ENCODE measurements at places on chromosomes 2 and 18.

GRCh38 chr2:166934817-166935216 lies 46.5 kb downstream of the XIRP2 start:
- DNase-seq, result no peak

- DNase-seq, result no peak
Measured at GRCh38 chr2:218226903-218227302, 9.9 kb downstream of the ARPC2 start.

- no peak for DNase-seq
Measured at GRCh38 chr18:68721681-68722583, 7.0 kb upstream of the TMX3 start.

GRCh38 chr2:181461056-181461997 lies 4.1 kb downstream of the ITGA4 start:
- no peak for DNase-seq

DNA sequence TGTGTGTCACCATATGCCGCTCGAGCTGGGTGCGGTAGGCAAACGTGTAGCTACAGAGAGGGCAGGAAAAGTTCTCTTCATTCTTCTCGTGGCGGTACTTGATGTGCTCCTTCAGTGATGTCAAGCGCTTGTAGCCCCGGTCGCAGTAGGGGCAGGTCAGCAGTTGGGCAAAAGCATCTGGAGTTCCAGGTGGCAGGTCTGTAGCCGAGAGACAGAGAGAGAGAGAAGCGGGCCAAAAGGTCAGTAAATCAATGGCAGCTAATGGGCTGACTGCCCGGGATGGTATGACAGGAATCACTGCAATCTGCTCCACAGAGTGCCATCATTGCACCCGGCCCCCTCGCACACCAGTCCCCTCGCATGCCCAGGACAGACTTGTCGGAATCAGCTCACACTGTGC lies 116.0 kb downstream of the ZEB2 start:
- no peak for DNase-seq

DNA sequence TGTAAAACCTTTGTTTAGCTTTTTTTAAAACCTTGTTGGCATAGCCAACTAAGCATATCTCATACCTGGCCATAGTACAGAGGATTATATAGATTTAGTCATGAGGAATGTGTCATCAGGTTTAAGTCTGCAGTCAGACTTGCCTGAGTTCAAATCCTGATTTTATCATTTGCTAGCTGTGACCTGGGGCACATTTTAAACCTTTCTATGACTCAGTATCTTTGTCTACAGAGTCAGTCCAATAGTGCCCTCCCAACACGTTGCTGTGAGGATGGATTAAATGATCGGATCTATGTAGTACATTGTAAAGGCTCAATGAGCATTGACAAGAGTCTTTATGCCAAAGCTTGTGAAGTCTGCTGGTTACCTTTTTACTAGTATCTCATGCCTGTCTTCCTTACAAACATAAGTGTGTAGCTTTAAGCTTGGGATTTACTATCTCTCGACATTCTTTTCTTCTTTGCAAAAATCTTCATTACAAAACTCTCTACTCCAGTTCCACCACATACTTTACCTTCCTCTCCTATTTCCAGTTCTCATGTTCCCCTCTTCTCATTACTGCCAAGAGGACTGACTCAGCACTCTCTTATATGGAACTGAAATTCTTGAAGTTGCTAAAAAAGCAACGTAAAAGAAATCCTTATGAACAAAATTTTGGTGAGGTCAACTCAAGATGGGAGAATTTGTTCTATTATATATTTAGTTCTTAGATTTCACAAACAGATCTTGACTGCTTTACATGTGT lies 68.1 kb upstream of the RBMS1 start:
- no peak for DNase-seq

DNA sequence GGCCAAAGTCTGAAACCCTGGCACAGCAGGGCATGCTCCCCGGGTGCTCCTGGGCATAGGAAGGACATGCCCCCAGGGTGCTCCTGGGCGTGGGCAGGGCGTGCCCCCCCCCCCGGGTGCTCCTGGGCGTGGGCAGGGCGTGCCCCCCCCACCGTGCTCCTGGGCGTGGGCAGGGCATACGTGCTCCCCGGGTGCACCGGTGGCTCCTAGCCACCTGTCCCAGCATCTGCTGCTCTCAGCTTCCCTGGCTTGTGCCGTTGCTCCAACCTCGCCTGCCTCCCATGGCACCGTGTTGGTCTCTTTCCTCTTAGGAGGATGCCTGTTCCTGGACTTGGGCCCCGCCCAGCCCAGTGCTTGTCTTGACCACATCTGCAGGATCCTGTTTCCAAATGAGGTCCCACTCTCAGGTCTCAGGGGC lies 95.6 kb upstream of the CTDP1 start:
- DNase-seq, result no peak

GRCh38 chr2:41828052-41828643 lies 219.7 kb upstream of the PKDCC start:
- DNase-seq, result no peak

GRCh38 chr2:202071107-202071506 lies 1.9 kb upstream of the KIAA2012 start:
- DNase-seq, result no peak
